NCI-H510A (cell line): ENCODE measurements at places on chromosomes 11 and 22.

DNA sequence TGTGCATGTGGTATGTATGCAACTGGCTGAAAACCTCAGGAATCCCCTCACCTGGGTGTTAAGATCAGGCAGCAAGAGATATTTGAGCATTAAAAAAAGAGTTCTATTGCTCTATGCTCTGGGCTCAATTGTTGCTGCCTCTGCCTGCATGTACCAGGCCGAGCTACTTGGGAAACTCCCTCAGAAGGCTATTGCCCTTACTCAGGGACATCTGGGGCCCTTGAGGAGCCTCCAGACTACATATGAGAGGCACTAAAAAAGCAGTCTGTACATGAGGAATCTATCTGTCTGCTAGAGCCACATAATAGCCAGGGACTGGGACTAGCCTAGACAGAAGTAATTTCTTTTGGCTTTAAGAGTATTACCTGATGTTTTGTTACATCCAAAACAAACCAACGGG lies 120.1 kb downstream of the SWAP70 start:
- DNase-seq: no peak

DNA sequence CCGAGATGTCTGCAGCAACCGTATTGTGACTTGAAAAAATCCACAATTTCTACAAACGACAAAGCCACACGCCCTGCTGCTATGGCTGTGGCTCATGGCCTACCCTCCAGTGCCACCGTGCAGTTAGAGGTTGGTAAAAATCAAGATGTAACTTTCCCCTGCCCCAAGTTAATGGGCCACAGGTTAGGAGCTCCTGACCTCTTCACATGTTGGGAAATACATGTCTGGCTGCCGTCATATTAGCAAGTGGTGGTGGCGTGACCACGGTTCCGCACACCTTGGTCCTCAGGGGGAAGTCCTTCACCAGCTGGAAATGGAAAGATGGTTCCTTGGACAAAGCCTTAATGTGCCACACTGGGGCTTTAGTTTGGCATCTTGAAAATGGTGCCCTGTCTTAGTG lies 27.4 kb upstream of the CCND1 start:
- no peak for DNase-seq

DNA sequence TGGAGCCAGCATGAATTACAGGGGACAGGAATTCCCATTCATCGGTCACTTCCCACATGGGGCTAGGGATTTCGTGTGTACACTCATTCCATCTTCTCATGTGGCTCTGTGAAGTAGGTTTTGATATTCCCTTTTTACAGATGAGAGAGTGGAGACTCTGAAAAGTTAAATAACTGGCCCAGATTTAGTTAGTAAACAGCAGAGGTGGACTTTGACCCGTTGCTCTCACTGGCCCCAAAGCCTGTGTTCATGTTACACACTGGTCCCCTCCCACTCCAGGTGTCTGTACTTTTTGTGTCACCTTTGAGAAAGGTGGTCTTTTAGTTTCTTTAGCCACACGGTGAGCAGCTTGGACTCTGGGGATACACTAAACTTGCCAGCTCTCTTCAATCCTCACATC lies 108.5 kb downstream of the MICAL2 start:
- DNase-seq: no peak

DNA sequence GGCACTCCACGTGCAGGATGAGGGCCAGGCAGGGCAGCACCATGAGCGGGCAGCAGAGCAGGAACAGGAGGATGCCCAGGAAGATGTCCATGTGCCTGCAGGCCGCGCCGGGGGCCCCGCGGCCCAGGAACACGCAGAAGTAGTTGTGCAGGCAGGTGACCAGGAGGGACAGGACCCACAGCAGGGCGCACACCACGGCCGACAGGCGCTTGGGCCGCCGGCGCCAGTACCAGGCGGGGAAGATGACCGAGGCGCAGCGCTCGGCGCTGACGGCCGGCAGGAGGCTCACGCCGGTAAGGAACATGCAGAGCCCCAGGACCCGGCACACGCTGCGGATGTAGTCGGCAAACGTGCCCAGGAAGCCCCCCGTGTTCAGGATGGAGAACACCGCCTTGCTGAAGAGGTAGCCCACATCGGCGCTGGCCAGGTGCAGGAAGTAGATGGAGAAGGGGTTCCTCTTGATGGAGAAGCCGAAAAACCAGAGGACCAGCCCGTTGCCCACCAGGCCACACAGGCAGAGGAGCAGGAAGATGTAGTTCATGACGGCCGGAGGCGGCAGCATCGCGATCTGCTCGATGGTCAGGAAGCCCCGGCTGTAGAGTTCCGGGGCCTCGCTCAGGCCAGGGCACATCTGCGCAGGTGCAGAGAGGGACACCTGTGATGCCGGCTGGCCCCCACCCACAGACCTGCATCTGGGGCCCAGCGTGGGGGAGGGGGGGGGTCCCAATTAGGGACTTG lies 7.2 kb downstream of the MRGPRF start:
- no peak for DNase-seq

DNA sequence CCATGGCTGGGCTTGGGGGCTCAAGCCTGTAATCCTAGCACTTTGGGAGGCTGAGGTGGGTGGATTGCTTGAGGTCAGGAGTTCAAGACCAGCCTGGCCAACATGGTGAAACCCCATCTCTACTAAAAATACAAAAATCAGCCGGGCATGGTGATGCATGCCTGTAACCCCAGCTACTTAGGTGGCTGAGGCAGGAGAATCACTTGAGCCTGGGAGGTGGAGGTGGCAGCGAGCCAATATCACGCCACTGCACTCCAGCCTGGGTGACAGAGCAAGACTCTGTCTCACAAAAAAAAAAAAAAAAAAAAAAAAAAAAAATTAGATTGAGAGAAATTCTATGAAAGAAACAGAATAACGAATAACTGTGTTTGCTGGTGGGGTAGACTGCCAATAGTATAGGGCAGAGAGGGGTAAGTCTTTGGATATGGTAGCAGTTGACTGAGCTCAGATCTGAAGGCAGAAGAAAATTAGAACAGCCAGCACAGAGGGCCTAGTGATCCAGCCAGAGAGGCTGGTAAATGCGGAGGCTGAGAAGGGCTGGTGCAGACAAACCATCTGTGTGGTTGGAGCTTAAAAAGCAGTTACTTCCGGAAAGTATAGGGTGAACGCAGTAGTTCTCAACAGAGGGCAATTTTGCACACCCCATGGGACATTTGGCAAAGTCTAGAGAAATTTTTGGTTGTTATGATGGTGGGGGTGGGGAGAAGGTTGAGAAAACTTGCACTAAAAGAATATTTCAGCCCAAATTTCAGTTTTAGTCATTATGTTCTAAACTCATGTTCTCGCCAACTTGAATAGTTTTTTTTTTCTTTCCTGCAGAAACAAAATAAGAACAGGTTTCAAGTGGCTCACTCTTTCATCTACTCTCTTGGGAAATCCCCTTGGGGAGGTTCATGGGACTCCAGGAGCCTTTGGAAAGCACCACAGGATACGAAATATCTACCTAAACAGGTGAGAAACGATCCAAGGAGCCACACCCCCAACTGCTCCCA lies 1.6 kb upstream of the HORMAD2 start:
- DNase-seq: no peak

GRCh38 chr11:63874511-63874910 lies 35.6 kb downstream of the MARK2 start:
- no peak for DNase-seq

DNA sequence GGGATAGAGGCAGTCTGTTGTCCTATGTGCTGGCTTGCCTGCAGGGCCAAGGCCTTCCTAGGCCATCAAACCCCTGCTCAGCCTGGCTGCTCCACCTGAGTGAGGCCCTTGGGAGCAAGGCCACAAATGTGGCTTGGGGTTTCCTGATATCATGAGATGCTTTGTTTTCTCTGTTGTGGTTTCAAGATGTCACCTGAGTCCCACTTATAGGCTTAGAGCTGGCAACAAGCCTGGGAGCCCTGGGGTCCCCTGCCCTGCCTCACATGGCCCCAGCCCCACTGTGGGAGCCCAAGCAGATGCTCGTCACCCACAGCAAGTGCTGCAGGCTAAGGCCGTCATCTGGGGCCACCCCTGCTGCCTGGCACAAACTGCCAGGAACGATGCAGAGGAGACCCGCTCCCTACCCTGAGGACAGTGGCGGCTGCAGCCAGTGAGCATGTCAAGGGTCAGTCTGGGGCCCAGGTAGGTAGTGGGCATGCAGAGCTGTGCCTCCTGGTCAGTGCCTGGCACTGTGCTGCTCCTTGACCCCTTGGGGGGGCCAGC lies 75.4 kb upstream of the KCNQ1OT1 start:
- DNase-seq: no peak
